Mucosa of descending colon (tissue), 3 donors: ENCODE measurements at places on chromosomes 1 and 21. TPM values are rescaled to one million over a fixed set of nuclear protein-coding genes. Genes with fewer than 3 reads are reported as not detected.

SLC9C2 gene
- not detected for total RNA-seq

SHC1 gene
- total RNA-seq = 130 TPM

GBP4 gene
- 7.9 TPM for total RNA-seq

CBR3 gene
- 4.1 TPM for total RNA-seq

DNA sequence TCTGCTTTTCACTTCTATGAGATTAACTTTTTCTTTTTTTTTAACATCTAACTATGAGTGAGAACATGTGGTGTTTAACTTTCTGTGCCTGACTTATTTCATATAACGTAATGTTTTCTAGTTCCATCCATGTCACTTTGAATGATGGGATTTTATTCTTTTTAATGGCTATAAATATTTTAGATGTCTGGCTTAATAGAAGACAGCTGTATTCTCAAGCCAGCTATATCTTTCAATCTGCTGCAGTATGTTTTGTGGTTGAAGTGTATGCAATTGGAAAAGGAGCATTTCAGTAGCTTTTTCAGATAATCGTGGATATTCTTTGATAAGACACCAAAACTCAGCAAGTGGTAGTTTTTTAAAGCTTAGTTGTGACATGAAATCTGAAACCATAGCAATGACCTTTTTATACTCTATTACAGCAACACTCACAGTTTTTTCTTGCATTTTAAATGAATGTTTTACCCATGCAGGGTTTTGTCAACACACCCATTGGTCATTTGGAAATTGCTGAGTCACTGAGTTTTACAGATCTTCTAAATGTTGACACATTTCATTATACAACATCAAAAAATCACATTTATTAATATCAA is 5.7 kb upstream of the SVBP start:
- DNase-seq = no peak

DNA sequence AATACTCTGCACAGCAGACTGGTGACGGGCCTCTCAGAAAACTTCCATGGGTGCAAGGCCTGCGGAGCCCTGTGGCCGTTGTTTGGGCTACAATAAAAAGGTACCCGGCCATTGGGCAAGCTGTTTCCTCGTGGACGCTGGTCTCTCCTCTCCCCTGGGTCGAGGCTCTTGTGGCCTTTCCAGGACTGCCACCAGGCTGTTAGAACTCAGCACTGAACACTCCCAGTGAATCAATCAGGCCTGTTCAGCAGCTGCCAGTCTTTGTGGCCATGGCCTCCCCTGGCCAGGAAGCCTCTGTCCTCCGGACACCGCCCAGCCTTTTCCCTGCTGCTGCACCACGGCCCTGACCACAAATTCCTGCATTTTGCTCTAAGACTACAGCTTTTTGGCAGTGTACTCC is 33.0 kb upstream of the ACTRT2 start:
- DNase-seq = no peak

DNA sequence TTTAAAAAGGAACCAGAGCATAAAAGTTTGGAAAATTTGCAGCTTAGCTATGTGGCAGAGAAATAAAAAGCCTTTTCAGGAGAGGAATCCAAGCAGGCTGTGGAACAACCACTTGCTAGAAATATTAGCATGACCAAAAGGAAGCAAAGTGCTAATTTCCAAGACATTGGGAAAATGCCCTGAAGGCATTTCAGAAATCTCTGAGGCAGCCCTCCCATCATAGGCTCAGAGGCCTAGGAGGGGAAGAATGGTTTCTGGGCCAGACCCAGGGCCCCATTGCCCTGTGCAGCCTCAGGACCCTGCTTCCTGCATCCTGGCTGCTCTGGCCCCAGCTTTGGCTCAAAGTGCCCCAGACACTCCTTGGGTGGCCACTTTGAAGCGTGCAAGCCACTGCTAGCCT is 56.8 kb downstream of the TENT5C start:
- DNase-seq = no peak

DNA sequence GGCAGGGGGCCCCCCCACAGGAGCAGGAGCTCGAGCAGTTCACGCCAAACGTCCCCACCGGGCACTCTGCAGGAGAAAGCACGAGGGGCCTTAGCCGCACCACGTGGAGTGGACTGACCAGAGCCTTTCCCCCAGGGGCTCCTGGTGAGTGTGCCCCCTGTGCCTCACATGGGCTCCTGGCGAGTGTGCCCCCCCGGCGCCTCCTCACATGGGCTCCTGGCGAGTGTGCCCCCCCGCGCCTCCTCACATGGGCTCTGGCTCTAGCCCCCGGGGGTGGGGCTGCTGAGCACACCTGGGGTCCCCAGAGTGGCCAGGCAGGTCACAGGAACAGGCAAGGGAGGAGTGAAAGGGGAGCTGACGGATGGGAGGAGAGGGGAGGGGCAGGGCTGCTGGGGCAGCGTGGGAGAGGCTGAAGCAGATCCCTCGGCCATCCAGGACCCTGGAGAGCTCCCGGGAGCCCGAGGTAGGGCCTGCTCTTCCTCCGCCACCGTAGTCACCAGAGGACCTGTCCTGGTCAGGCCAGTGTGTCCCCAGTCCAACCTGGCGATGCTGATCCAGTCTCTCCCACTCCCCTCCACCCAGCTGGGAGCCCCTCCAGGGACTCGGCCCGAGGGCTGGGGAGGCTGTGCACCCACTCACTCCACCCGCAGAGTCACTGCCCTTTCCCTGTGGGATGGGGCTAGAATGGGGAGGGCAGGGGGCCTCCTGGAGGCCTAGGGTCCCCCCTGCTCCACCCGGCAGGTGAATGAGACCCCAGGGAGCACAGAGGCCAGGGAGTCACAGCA is 47.6 kb downstream of the ARHGEF16 start:
- DNase-seq = peak; percentile 57

GRCh38 chr1:89286549-89287180 is 14.0 kb upstream of the GBP5 start:
- DNase-seq = no peak

DNA sequence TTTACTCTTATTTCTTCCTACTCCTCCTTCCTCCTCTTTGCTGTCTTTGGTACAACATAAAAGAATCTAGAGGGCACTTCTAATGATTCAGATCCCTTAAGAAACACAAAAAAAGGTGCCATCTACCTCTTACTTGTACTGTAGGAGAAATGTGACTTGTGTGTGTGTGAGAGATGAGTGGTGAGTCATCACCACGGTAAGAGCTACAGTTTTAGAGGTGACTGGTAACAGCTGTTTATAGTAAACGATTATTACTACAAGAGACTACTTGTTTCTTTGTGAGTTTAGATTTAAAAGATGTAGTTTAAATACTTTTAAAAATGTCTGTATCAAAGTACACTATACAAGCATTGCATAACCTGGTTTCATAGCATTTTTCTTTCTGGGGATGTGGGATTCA is 40.4 kb downstream of the SLC35D1 start:
- DNase-seq = no peak
